ENCODE measurements at places on chromosomes 7 and 10. TPM values are rescaled to one million over a fixed set of nuclear protein-coding genes. Genes with fewer than 3 reads are reported as not detected.

TBC1D12 gene
- 47.8 TPM for polyA plus RNA-seq

TMEM229A gene
- 0.34 TPM for polyA plus RNA-seq

PNLIP gene
- polyA plus RNA-seq: 0.88 TPM

PCBD1 gene
- 213 TPM for polyA plus RNA-seq

ACSL5 gene
- 4.9 TPM for polyA plus RNA-seq

CPA2 gene
- polyA plus RNA-seq: 0.56 TPM

NKX2-3 gene
- polyA plus RNA-seq: not detected

ITIH5 gene
- 2.5 TPM for polyA plus RNA-seq

WNT8B gene
- 0.97 TPM for polyA plus RNA-seq

GRCh38 chr7:99252166-99252895 is 20.3 kb upstream of the MYH16 start:
- no peak overlapping the region for H3K27ac ChIP-seq
- DNase-seq: no peak
- no peaks in the 10 kb centered on the region for H3K4me1 ChIP-seq
- no peaks in the 10 kb centered on the region for H3K36me3 ChIP-seq
- H3K4me3 ChIP-seq: no peak overlapping the region

DNA sequence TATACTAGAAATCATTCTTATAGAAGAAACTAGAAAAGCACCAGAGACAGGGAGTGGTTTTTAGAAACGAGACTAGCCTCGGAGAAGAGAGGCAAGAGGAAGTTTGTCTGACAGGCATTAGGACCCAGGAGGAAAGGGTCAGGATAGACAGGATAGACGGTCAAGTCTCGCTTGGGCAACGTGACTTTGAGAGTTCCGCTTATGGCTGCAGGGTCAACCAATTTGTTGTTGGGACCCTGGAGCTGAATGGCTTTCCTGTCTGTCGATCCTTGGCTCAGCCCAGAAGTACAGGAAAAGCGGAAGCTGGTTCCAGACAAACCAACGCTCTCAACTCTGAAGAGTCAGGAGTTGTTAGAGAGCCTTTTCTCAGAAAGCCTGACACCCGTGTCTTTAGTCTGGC is 191.2 kb downstream of the FZD1 start:
- DNase-seq: no peak
- H3K27ac ChIP-seq: no peak overlapping the region
- H3K4me1 ChIP-seq: no peaks in the 10 kb centered on the region
- no peak overlapping the region for H3K4me3 ChIP-seq

- H3K4me3 ChIP-seq: no peak overlapping the region
- H3K27me3 ChIP-seq: no peaks in the 10 kb centered on the region
- no peak overlapping the region for H3K27ac ChIP-seq
- DNase-seq: no peak
Observed at GRCh38 chr7:81770728-81771223, 929 bp upstream of the HGF start.

GRCh38 chr7:116951366-116952292 is 1.7 kb upstream of the ST7 start:
- H3K4me3 ChIP-seq: no peak overlapping the region
- H3K36me3 ChIP-seq: no peaks in the 10 kb centered on the region
- no peaks in the 10 kb centered on the region for H3K27me3 ChIP-seq
- H3K4me1 ChIP-seq: peaks cover 3% of the 10 kb centered on the region

DNA sequence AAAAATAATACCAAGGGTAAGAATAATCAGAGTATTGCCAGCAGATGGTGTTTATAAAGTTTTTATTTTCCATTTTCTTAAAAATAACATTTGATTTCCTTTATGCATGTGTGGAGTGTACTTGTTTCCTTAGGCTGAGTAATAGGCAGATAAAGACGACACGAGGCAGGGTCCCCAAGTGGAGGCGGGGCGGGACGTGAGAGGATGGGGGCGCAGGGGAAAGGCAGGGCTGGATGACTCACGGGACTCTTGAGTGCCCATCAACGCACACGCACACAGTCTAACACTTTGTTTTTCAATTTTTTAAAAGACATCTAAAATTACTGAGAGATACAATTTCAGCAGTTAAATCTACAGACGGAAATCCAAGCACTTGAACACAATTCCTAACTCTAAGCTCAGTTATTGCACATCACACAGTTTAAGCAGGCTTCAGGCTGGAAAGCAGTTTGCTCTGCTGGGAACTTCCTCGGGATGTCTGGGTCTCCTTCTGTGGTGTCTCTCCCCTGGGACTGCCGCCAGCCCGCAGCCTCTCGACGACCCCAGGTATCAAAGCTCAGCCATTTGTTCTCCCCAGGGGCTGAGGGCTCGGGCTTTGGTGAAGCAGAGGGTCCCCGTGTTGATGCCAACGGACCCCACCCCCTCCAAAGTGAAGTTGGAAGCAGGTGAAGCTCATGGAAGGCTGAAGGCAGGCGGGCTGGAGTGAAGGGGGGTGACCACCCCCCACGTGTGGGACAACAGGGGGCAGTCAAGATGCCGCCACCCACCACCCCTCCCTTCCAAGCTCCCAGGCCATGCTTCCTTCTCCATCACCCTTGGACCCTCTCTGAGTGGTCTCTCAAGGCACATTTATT is 29.1 kb downstream of the SPOCK2 start:
- no peak for DNase-seq
- H3K36me3 ChIP-seq: no peaks in the 10 kb centered on the region
- no peak overlapping the region for H3K27ac ChIP-seq
- H3K27me3 ChIP-seq: no peaks in the 10 kb centered on the region
- H3K4me3 ChIP-seq: no peak overlapping the region

DNA sequence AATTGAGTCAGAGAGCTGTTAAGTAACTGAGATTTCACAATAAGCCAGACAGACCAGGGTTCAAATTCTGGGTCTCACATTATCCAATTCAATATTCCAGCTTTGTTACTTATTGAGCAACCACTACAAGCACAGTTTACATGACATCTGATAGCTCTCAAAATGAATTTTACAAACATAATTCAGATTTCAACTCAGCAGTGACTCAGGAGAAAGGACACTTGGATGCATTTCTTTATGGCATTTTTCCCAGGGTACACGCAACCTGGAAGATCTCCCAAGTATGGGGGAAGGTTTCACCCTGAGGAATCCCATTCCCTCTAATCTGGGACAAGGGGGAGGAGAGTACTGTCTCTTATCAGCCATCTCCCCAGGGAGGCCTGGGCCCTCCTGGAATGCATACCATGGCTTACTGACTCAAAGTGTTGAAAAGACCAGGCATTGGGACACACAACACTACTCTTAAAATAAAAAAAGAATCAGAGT is 102.4 kb downstream of the CFTR start:
- no peaks in the 10 kb centered on the region for H3K4me1 ChIP-seq
- no peak overlapping the region for H3K4me3 ChIP-seq
- H3K27me3 ChIP-seq: no peaks in the 10 kb centered on the region
- H3K36me3 ChIP-seq: no peaks in the 10 kb centered on the region
- DNase-seq: peak; percentile 69

GRCh38 chr7:134948736-134949135 is 37.6 kb upstream of the AGBL3 start:
- peaks cover 44% of the 10 kb centered on the region for H3K36me3 ChIP-seq
- no peaks in the 10 kb centered on the region for H3K27me3 ChIP-seq
- no peak overlapping the region for H3K27ac ChIP-seq
- no peak for DNase-seq
- no peak overlapping the region for H3K4me3 ChIP-seq

DNA sequence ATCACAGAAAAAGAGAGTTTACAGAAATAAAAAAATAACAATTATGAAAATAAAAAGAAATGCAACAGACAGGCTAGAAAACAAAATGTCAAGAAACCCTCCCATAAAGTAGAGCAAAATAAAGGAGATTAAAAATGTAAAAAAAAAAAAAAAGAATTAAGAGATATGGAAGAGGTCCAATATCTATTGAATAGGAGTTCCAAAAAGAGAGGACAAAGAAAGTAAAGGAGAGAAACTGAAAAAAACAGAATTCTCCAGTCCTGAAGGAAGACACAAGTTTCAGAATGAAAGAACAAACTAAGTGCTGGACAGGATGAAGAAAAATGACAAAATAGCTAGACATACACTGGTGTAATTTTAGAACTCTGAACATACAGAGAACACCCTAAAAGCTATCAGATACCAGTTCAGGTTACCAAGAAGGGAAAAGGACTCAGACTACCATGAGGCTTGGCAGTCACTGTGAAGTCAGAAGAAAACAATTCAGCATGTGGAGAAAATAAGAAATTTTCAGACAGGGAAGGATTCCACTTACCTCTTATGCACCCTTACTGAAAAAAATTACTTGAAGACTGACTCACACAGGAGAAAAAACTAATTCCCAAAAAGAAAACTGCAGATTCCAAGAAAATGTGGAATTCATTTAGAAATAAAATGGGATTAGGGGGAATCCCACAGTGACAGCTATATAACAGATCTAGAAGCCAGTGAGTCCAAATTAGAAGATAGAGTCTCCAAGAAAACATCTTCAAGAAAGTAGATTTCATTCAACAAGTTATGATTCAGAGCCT is 40.4 kb upstream of the ABLIM1 start:
- H3K27ac ChIP-seq: peak overlapping the region; percentile 69
- no peaks in the 10 kb centered on the region for H3K36me3 ChIP-seq
- DNase-seq: no peak
- peaks cover 19% of the 10 kb centered on the region for H3K4me1 ChIP-seq
- H3K27me3 ChIP-seq: no peaks in the 10 kb centered on the region

GRCh38 chr7:22822486-22823141 is at the start of gene TOMM7:
Gene TOMM7 (minus strand): TSS chr7:22822849. CDS start chr7:22822779, 70 bp downstream.
- H3K36me3 ChIP-seq: no peaks in the 10 kb centered on the region
- peak within 1 kb of the TSS; percentile 75 for H3K4me3 ChIP-seq
- H3K27ac ChIP-seq: peak within 1 kb of the TSS; percentile 67
- H3K4me1 ChIP-seq: peaks cover 10% of the 10 kb centered on the region
- DNase-seq: peak; percentile 91

DNA sequence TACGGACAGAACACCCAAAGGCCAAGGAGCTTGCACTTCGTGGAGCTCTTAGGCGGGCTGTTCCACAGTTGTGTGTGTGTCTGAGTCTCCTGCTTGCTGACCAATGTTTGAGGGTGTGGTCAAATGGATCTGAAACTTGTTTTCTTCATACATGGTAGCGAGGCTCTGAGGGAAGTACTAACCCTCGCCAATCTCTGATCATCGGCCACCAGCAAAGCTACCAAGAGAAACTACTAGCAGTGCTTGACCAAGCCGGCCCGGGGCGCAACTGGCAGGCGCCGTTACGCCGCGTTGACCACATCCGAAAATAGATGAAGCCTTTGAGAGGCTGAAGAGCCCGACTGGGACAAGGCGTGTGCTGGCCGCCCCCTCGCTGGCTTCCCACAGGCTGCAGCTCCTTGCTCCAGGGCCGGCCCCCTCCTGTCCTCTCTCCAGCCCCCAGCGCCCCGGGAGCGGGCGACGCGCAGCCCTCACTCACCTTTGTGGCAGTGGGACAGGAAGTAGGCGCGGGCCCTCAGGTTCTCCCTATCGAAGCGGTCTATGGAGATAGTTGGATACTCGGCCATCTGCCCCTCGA is 384 bp downstream of the DCLRE1C start:
- H3K27ac ChIP-seq: peak overlapping the region; percentile 82
- peaks cover 8% of the 10 kb centered on the region for H3K4me1 ChIP-seq
- H3K27me3 ChIP-seq: no peaks in the 10 kb centered on the region
- H3K36me3 ChIP-seq: peaks cover 2% of the 10 kb centered on the region

- H3K27ac ChIP-seq: no peak overlapping the region
- H3K4me1 ChIP-seq: no peaks in the 10 kb centered on the region
- DNase-seq: no peak
- H3K27me3 ChIP-seq: no peaks in the 10 kb centered on the region
- no peaks in the 10 kb centered on the region for H3K36me3 ChIP-seq
- H3K4me3 ChIP-seq: no peak overlapping the region
Observed at GRCh38 chr10:51574248-51575048, 124.9 kb downstream of the CSTF2T start.

DNA sequence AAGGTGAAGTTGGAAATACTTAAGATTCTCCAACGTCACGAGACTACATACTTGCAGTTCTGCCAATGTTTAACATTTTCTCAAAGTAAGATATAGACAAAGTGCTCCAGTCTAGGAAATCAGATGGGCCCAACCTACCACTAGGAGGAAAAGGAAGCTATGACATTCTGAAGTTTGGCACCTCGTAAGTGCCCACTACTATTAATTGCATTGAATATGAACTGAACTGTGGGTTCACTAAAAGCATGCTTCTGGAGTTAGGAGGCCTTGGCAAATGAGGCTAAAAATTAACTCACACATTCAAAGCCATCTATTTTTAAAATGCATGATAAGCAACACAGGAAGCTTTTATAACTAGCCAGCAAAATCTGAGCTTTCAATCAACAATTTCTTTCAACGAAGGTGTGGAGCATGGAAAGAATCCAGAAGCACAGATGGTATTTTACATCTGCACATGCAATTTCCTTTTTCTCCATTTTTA is 149.7 kb downstream of the LRRTM3 start:
- no peaks in the 10 kb centered on the region for H3K4me1 ChIP-seq
- no peak overlapping the region for H3K27ac ChIP-seq
- no peak for DNase-seq

- H3K27ac ChIP-seq: no peak overlapping the region
- no peaks in the 10 kb centered on the region for H3K36me3 ChIP-seq
- H3K27me3 ChIP-seq: no peaks in the 10 kb centered on the region
- no peaks in the 10 kb centered on the region for H3K4me1 ChIP-seq
- no peak for DNase-seq
Observed at GRCh38 chr7:2030475-2031450, 202.0 kb downstream of the MAD1L1 start.

- H3K4me3 ChIP-seq: no peak overlapping the region
- DNase-seq: peak; percentile 80
- H3K36me3 ChIP-seq: no peaks in the 10 kb centered on the region
- H3K27ac ChIP-seq: peak overlapping the region; percentile 30
Observed at GRCh38 chr10:78944723-78945312, 123.9 kb upstream of the ZMIZ1 start.

DNA sequence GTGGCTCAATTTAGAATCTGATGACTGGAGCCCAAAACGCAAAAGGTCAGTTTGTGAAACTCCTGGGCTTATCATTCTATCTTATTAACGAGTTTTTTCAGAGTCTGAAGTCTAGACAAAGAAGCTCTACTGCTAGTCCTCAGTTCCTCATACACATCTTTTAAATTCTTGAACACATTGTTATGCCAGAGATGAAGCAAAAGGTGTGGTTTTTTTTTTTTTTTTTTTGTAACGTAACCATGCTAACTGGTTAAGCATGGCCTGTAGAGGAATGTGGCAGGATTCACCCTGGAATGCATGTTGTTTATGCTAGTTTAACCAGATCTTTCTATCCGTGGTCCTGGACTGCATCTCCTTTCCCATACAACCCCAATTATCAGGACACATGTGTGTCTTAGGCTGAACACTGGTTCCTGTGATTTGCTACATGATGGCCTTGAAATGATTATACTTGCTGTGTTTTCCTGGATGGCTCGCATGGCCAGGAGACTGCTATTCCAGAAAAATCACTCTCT is 79.3 kb upstream of the MDFIC start:
- DNase-seq: no peak
- no peaks in the 10 kb centered on the region for H3K36me3 ChIP-seq
- H3K27ac ChIP-seq: no peak overlapping the region
- no peaks in the 10 kb centered on the region for H3K27me3 ChIP-seq
- no peaks in the 10 kb centered on the region for H3K4me1 ChIP-seq
- no peak overlapping the region for H3K4me3 ChIP-seq

- no peak for DNase-seq
- no peaks in the 10 kb centered on the region for H3K27me3 ChIP-seq
- no peak overlapping the region for H3K4me3 ChIP-seq
- no peak overlapping the region for H3K27ac ChIP-seq
- H3K4me1 ChIP-seq: no peaks in the 10 kb centered on the region
Observed at GRCh38 chr7:33581236-33581635, 324.1 kb upstream of the BMPER start.

GRCh38 chr7:35869810-35870209 is 69.0 kb downstream of the SEPTIN7 start:
- no peak overlapping the region for H3K4me3 ChIP-seq
- DNase-seq: no peak
- H3K4me1 ChIP-seq: peaks cover 36% of the 10 kb centered on the region
- H3K27me3 ChIP-seq: no peaks in the 10 kb centered on the region
